ENCODE measurements at places on chromosomes 6 and 20.

DNA sequence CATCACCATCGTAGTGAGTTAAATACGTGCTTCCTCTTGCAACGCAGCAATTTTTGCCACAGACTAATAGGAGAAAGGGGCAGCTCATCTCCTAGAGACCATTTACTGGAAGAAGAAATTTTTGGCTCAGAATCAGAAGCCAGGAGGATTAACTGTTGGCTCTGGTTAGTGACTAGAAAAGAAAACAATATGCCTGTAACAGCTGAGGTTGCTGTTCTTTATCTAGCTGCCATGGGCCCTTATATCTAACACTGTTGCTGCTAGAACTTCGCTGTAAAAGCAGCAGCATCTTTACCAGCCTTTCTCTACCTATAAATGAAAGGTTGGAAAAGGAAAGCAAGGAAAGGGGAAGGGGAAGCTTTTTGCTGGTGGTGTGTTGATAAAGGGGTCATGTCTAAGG, 65.9 kb downstream of the FAM135A start:
- DNase-seq, result peak; percentile 29

DNA sequence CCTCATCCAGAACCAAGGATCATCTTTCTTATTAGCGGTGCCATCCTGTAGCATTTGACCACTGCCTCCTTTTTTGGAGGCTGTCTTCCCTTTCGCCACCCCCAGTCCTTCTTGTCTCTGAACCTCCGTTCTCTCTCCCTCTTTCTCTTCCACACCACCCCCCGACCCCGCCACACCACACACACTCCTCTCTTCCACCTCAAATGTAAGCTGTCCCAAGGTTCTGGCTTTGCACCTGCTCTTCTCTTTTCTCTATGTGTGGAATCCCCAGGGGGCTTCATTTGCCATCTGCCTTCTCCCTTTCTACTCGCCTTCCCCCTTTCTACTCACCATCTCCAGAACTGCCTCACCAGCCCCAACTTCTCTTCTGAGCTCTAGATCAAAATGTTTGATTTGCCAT, 111.3 kb upstream of the CDYL start:
- no peak for DNase-seq

DNA sequence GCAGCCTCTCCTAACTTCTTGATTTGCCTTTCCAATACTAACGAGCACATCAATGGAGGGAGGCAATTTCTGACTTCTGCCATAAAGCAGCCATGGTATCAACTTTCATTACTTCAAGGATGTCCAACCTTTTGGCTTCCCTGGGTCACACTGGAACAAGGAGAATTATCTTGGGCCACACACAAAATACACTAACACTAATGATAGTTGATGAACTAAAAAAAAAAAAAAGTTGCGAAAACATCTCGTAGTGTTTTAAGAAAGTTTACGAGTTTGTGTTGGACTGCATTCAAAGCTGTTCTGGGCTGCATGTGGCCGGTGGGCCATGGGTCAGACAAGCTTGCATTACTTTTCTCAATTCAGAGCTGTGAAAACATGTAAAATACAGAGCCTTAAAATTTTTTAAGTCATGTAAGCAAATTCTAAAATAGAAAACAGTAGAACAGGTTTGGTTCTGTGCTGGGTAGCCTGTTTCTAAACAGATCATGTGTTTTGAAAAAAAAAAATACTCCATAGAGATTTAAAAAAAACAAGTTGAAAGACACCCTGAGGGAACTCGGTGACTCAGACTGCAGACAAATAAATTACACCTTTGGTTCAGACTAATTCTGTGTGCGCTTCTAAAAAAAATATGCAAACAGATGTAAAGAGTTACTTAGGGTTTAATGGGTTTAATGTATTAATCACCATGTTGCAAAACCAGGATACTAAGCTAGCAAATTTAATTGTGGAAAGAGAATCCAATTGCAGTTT, 43.6 kb upstream of the SLC22A23 start:
- DNase-seq, result no peak

GRCh38 chr6:292506-293192, 362 bp downstream of the DUSP22 start:
- DNase-seq, result no peak

DNA sequence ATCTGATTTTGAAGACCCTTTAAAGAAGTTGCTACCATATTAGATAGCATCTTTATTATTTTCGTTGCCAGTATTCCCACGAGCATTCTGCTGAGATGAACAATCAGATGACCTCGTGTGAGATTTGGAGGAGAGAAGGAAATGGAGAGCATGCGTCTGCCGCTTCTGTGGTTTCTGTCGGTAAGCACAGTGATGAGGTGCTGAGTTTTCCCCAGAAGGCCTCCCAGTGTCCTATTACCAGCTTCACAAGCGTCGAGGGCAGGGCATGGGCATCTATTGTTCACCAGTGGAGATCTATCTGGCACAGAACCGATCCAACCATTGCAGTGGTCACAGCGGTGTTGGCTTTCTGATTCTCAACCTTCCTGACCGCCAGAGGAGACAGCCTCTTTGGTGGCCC, 29.4 kb downstream of the TRAF3IP2 start:
- DNase-seq, result no peak

DNA sequence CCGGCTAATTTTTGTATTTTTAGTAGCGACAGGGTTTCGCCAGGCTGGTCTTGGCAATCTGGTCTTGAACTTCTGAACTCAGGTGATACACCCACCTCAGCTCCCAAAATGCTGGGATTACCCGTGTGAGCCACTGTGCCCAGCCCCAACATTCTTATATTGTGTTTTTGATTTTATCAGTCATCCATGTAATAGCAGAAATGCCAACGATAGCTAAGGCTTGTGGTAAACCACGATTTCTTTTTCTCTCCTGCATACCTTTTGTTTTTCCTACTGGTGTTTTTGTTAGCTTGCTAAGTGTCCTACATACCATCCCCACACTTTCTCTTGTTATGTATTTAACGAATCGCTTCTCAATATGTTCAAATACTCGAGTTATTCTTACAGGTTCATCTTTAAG, 12.1 kb downstream of the PHACTR2 start:
- no peak for DNase-seq

GRCh38 chr6:44072959-44073611, 54.2 kb downstream of the MRPL14 start:
- no peak for DNase-seq

GRCh38 chr20:50516180-50516934, 6.2 kb downstream of the PTPN1 start:
- no peak for DNase-seq

- DNase-seq, result no peak
Observed at GRCh38 chr20:58956078-58956477, 25.0 kb upstream of the NELFCD start.

DNA sequence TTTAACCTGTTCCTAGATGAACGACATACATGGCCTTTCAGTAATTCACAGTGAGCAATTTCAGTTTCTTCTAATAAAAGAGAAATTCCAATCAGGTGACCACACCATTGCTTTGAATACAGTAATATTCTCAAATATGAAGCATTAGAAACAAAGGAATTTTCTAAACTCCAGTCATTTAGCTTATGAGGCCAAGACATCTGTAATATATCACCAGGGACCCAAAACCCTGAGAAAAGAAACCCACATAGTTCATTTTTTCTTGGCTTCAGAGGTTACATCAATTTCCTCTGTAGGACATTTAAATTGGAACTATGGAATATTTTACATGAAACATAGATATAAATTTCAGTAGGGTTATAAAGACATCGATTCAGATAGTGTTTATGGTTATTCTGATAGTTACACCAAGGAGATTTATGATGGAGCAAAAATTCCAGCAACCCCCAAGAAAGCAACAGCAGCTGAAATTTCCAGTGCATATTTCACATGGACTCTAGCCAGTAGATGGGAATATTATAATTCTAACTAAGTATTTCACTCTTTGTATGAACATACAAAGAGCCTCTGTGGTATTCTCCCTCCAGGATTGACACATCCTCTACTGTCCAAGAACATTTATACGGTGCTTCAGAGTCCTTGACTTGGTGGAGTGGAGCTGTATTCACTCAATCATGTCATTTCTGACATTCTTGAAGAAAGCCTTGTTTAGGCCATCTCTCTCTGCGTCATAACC, 82.9 kb downstream of the ADGRG6 start:
- no peak for DNase-seq

GRCh38 chr6:13679996-13680395, 31.6 kb downstream of the RANBP9 start:
- no peak for DNase-seq

DNA sequence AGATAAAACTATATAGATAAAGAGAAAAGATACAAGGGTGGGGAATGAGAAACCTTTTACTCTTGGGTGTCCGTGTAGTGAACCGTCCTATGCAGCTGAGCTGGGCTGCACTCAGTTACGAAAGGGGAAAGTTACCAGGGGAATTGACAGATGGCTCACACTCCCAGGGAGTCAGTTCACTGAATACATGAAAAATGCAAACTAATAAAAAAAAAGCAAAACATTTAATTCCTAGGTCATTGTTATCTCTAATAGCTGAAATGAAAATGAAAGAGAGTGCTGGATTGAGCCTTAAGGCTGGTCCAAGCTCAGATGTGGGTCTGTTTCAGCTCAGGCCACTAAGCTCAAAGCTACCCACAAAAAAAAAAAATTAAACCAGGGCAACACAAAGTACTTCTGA, 138.0 kb downstream of the THBS2 start:
- no peak for DNase-seq

DNA sequence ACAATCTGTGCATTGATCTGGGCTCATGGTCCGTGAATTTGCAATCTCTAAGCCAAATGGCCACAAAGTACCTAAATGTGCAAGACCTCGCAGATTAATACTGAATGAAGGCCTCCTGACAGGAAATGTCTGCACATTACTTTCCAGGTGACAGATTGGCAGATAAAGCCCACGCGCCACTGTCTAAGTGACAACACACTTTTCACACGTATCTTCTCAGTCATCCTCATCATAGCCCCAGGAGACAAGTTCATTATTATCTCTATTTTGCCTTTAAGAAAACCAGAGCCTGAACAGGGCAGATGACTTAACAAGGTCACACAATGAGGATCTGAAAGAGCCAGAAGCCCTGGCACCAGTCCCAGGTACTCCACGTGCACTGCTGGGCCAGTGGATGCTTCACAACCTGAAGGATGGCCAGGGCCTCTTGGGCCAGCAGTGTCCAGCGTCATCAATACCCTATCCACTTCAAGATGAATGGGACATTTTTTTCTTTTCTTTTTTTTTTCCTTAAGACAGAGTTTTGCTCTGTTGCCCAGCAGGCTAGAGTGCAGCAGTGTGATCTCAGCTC, 266.3 kb downstream of the PTPRT start:
- no peak for DNase-seq

DNA sequence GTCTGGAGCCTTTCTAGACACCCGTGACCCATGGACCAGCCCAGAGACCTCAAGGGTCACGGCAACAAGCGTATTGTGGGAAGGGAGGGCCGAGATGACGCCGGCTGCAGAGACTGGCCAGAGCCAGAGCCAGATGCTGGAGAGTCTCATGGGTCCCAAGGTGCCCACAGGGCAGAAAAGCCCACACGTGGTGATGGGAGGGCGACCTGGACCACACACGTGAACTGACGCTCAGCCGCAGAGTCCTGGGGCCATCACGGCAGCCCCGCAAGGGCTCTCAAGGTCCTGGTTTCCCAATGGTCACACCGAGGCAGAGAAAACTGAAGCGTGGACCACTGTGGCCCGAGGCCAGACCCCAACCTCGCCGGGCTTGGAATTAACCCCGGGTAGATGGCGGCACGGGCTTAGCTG, 92.6 kb downstream of the YTHDF1 start:
- no peak for DNase-seq

DNA sequence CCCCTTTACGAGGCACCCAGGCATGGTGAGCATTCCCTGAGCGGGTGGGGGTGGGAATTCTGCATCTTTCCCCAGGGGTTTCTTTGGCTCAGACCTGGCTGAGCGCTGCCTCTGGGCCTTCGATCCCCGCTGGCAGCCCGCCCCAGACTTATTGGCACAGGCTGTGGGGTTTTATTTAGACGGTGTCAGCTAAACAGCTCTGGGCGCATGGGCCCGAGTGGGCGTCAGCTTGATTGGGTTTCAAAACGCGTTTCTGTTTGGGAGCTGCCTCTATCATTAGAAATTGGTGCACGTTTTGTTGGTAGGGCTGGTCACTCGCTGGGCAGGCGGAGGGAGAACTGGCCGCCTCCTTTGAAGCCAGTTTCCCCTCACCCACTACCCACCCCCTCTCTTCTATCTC, 21.0 kb downstream of the PMEPA1 start:
- no peak for DNase-seq
